ENCODE measurements at places on chromosomes 6 and 20.

GRCh38 chr6:29760328-29760727 lies 37.1 kb downstream of the HLA-F start:
- no peak for DNase-seq

- DNase-seq = no peak
Measured at GRCh38 chr6:169205176-169206160, 48.2 kb downstream of the THBS2 start.

DNA sequence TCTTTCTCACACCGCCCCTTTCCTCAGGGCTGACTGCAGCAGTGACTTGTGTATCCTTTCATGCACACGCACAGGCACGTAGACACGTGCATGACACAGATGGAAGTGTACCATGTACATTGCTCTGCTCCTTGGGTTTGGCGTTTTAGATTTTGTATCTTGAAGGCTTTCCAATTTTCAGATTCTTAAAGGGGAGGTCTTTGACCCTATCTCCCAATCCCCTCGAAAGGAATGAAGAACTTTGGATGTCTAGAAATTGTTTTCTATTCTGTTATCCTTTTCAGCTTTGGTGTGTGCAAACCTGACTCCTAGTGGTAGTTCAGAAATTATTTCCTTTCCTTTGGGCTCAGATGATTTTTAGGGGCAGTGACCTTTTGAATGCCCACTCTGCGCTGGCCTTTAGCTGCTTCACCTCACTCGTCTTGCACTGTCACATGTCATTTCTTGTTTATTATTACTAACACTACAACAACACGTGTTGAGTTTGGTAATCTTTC lies 63.0 kb downstream of the HIVEP1 start:
- no peak for DNase-seq

- DNase-seq = no peak
Measured at GRCh38 chr20:16096756-16097326, 476.4 kb downstream of the KIF16B start.

- no peak for DNase-seq
Measured at GRCh38 chr20:63643499-63643898, 9.7 kb downstream of the STMN3 start.

GRCh38 chr20:53405139-53405538 lies 188.5 kb downstream of the ZNF217 start:
- no peak for DNase-seq

- DNase-seq = no peak
Measured at GRCh38 chr6:36627801-36628246, 33.7 kb downstream of the SRSF3 start.

GRCh38 chr20:12617076-12617475 lies 391.7 kb upstream of the SPTLC3 start:
- DNase-seq = no peak

DNA sequence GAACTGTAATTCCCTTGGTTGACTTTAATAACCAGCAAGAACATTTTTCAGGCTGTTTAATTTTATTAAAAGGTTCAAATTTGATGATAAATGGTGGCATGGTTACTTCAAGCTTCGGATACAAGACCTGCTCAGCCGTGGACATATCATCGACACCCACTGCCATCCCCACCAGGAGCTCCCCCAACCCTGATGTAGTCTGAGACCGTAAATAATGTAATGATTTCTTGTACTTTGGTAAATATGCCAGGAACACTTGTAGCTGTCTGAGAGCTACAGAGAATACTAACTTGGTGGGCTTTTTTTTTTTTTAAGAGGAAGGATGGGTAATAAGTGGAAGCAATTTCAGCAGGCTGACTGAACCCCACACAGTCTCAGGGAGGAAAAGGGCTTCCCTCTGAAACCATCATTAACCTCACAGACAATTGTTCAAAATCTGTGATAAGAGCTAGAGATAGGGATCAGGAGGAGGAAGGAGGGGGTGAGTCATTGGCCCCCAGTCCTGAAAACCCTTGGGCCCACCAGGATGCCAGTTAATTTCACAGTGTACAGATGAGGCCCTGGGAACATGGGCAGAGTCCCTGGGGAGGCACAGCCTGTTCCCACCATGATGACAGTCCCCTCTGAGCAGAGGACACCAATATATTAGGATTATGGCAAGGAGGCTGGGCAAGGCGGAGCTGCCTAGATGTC lies 56.0 kb downstream of the APCDD1L start:
- no peak for DNase-seq

GRCh38 chr6:62707156-62707555 lies 421.1 kb upstream of the KHDRBS2 start:
- DNase-seq = no peak

- no peak for DNase-seq
Measured at GRCh38 chr20:25543068-25543467, 42.3 kb downstream of the NINL start.

DNA sequence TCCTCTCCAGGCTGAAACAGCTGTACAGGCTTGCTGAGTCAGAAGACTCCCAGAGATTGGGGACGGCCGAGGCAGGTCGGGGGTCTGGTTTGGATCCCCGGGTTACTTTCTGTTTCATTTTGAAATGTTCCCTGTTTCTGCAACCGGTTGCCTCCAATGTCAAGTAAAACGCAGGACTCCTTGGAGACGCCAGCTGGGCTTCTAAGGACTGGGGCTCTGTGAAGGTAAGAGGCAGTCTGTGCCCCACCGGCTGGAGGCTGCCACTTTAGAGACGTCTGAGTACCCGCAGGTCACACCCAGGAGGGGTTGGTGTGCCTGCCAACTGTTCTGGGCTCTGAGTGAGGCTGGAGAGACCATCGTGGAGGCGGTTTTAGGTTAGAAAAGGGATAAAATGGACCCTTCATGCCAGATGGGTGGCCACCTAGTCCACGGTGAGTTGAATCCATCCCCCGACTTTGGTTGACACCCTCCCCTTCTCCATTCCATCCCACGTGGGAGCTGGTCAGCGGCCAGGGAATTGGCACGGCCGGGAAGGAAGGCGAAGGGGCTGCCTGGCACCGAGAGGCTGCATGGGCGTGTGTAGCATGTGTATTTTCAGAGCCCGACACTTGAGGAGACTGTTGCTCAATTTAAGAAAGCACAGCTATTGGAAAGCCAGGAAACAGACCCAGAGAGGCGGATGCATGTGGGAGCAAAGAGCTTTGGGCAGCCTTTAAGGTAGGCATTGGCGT lies 240.9 kb downstream of the PHACTR1 start:
- DNase-seq = peak; percentile 3

GRCh38 chr6:150932996-150933395 lies 67.5 kb downstream of the MTHFD1L start:
- no peak for DNase-seq

DNA sequence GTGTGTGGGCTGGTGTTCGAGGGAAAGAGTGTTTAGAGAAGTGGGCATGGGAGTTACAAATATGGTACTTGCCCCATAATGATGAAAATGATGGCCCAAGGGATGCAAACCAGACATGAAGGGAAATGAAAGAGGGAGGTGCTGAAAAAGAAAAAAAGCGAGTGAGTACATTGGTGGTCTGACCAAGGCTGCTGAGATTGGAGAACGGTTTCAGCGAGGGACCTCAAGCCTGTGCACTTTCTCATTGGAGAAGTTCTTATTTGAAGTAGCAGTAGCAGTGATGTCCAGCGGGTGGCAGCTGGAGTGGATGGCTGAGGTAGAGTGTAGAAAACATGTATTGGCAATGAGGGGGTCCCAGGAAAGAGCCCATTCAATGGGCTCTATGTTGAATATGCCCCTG lies 54.8 kb downstream of the TNFAIP3 start:
- DNase-seq = no peak
